Choroid plexus epithelial cell (primary cell): ENCODE measurements at places on chromosomes 11 and 22.

DNA sequence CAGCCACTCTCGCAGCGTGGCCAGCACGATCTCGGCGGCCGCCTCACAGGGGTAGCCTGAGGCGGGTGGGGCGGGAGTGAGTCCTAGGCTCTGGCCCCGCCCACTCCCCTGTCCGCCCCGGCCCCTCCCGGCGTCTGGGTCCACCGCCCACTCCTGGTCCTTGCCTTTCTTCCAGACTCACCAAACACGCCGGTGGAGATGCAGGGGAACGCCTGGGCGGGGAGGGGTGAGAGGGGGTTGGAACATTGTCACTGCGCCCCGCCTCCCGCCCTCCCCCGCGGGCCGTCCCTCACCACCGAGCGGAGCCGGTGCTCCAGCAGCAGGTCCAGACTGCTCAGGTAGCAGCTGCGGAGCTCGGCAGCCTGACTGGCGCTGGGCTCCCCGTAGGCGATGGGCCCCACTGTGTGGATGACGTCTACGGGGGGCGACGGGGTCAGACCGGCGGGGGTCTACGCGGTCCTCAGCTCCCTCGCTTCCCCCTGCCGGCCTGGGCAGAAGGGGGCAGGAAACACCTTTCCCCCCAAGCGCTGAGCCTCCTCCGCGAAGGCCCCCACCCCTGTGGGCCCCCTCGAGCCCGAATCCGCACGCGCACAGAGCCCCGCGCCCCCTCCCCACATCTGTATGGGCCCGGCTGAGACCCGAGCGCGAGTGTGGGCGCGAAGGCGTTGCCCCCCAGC, 13.2 kb downstream of the OTUB1 start:
- DNase-seq: peak; percentile 61

DNA sequence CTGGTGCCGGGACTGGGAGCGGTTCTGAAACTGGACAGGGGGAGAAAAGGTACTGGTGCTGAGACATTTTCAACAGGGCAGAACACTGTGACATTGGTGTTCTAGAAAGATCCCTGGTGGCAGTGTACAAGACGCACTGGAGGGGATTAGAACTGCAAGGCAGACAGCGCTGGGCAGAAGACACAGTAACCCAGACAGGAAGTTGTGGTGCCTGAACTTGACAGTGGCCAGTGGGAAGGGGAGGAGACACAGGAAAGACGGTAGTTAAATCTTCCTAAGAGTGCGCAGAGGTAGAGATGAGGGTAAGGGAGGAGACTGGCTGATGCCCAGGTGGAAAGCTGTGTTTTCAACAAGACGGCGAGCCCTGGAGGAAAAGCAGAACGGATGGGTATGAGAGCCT, 24.5 kb downstream of the FAM227A start:
- DNase-seq: no peak

- no peak for DNase-seq
Measured at GRCh38 chr11:111285189-111286091, 12.9 kb upstream of the POU2AF3 start.

GRCh38 chr11:113296447-113297205, 17.8 kb upstream of the TTC12 start:
- peak; percentile 39 for DNase-seq

- no peak for DNase-seq
Measured at GRCh38 chr22:46524203-46524740, 13.1 kb downstream of the CELSR1 start.

GRCh38 chr22:37090920-37091695, 18.4 kb downstream of the TMPRSS6 start:
- DNase-seq: no peak

GRCh38 chr11:95485115-95485900, 254.3 kb upstream of the SESN3 start:
- peak; percentile 11 for DNase-seq

GRCh38 chr22:37904572-37905533, 1.2 kb upstream of the MICALL1 start:
- DNase-seq: peak; percentile 98

GRCh38 chr11:112229746-112230433, 3.7 kb downstream of the PTS start:
- DNase-seq: peak; percentile 97

DNA sequence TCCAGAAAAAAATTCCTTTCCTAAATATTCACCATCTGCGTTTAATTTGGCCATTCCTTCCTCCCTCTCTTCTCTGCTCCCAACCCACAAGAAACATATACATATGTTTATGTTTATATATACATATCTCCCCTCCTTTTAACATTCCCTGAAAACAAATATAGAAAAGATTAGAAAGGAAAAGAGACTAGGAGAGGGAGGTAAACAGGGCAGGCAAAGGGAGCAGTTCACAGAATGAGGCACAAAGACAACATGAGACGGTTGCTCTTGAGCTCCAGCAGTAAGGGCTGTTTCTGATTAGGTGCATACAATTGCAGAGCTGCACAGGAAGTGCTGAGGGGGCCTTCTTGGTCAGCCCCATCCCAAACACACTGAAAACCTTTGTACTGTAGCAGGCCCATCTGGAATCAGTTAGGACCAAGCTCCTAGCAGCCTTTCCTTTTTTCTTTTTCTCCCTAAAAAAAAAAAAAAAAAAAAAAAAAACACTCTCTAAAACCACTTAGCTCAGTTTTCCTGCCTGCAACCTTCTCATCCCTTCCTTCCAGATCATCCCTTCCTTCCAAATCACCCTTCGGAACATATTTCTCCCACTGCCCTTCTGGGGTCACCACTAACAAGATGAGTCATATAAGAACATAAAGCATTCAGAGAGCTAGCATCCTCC, 57.0 kb downstream of the RBFOX2 start:
- peak; percentile 66 for DNase-seq

GRCh38 chr22:25364736-25365241, 145.3 kb downstream of the CRYBB2 start:
- no peak for DNase-seq

- DNase-seq: no peak
Measured at GRCh38 chr11:99063331-99063730, 42.6 kb downstream of the CNTN5 start.

- DNase-seq: no peak
Measured at GRCh38 chr22:35727436-35727835, 9.8 kb downstream of the APOL5 start.

DNA sequence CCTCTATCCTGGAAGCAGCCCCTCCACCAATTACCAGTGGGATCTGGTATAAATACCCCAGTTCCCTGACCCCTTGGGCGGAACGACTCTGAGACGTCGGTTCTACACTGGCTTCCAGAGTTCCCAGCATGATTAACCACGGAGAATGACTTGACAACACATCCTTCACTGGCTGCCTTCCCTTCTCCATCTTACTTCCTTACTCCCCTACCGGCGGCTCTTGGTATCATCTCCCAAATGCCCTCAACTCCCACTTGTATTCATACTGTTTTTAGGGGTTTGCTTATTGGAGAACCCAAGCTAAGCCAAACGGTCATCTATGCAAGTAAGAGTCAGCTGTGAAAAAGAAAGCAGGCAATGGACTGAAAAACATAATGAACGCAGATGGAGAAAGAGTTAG, 56.1 kb downstream of the APOL3 start:
- DNase-seq: no peak

- DNase-seq: no peak
Measured at GRCh38 chr11:85889108-85889507, 33.9 kb downstream of the CCDC83 start.

GRCh38 chr11:15826826-15827225, 529.5 kb downstream of the SOX6 start:
- peak; percentile 21 for DNase-seq

DNA sequence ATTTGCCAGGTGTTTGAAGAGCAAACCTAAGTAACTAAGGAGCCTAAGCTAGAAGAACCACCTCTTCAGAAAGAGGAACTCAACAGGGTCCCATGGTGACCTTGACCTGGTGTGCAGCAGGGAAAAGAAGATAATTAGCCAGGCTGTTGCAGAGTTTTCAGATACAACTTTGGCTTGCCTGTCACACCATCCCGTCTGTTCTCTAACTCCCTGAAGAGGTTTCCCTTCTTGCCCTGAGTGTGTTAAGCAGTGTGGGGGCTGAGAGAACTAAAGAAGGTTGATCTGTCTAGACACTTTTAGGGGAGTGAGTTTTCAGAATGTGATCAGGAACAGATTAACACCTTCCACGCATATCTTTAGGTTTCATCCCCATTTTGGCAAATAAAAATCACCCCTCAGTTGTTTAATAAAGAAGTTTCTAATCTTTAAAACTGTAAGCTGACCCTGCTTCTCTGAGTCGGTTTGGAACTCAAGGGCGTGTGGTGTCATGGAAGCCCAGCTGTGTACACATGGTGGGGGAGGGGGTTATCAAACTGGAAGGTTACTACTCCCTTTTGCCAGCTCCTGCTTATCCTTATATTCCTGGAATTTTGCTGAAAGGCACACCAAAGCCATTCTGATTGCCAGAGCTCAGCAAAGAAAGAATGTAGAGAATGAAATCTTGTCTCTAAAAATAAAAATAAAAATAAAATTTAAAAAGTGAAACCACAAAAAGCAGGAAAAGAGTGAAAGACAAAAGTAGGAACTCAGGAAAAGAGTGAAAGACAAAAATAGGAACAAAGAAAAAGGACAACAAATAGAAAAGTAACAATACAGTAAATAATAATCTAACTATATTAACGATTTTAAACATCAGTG, 70.2 kb downstream of the DBX1 start:
- peak; percentile 53 for DNase-seq

DNA sequence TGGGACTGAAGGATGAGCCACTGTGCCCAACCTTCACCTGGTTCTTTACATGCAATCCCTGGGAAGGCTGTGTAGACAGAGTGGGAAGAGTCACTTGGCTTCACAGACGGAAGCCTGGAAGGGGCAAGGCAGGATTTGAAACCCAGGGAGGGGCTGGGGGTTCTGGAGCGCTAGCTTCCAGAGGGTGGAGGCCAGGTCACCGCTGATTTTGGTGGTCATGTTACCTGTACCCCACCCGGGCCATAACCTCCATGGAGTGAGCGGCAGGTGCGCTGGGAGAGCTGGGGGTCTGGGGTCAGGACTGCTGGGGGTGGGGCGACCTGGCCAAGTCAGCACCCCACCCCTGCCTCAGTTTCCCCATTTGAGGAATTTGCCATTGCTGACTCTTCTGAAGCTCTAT, 38.3 kb downstream of the PDGFB start:
- no peak for DNase-seq

GRCh38 chr11:126530416-126530815, 174.9 kb downstream of the ST3GAL4 start:
- no peak for DNase-seq

DNA sequence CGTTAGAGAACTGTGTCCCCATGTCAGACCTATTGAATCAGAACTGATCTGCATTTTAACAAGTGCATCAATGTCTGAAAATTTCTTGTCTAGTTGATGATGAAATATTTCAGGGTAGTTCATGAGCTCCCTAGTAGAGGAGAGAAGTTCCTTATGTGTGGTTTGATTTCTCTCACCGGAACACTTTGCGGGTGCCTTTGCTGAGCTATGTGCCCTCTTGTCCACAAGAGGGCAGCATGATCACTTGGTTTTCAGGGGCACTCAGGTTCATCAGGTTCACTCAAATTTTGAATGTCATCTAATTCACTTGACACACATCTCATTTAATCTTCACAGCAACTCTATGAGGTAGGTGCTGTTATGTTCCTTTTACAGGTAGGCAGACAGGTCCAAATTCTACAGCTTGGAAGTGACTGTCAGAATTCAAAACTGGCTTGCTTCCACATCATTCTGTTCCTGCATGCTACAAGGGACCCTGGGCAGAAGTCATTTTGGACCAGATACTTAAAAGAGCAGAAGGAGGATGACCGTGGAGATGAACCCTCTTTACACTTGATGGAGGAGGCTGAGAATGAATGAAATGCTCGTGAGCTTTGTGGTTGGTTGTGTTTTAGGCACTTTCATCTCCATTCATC, 55.6 kb downstream of the P4HA3 start:
- peak; percentile 84 for DNase-seq

DNA sequence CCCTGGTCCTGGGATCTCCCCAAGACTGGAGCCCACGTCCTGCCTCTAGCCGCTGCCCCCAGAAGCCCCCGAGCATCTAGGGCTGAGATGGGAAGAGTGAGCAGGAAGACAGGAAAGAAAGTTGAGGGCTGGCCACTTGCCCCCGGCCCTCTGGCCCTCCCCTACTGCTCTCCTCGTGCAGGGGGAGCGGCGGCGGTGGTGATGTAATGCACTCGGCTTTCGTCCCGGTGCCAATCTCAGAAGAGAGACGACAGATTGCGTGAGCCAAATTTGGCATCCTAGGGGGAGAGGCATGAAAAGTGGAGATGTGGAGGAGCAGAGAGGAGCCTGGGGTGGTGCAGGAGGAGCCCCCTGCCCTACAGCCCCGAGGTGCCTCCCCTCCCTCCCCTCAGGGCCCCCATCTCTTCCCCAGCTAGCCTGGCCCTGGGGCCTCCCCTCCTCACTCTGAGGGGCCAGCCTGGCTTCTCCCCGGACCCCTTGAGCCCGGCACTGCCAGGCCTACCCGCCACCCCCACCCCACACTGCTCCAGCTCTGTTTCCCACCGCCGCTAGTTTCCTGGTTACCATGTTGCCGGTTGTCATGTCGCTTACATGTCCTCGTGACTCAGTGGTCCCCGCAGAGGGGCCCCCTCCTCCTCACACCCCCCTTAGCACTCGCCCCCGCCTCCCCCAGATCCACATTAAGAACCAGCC, 2.5 kb downstream of the KCNJ4 start:
- no peak for DNase-seq

- DNase-seq: no peak
Measured at GRCh38 chr11:30206249-30206996, 24.4 kb upstream of the FSHB start.

- DNase-seq: no peak
Measured at GRCh38 chr11:76760236-76760635, 22.9 kb upstream of the TSKU start.

DNA sequence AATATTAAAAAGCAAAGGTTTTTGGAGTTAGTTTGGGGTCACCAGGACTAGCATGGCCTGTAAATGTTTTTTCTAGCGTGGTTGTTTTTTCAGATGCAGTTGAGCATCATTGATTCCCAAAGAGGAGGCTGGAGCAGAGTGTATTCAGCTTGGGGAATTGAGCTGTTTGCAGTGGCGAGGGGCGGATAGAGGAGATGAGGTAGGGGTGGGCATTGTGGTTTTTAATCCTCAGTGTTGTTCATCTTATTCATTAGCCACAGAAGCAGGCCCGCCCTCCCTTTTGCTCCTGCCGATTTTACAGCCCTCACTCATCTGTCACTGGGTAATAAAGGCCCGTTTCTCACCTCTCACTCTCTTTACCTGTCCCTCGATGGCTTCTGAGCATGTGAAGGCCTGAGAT, 51.4 kb downstream of the NF2 start:
- no peak for DNase-seq

DNA sequence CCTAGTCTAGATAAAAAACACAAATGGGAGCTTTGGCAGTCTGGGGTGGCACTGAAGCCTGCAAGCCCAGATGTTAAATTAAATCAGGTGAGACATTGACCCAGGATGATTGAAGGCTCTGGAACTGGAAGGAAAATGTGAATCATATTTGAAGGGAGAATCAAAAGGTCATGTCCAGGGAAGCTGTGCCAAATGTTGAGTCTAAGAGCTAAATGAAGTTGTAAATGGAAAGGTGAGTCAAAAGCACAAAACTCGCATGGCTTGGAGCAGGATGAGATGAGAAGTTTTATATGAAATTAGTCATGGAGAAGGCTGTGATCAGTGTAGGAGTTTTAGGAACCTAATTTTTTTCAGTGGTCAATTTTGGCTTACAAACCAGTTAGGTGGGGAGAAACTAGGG, 301.1 kb downstream of the BLID start:
- peak; percentile 17 for DNase-seq

- DNase-seq: peak; percentile 80
Measured at GRCh38 chr22:40383905-40384304, 13.5 kb downstream of the SGSM3 start.

GRCh38 chr11:17988465-17988864, 24.4 kb downstream of the SERGEF start:
- DNase-seq: no peak
